ENCODE measurements at places on chromosomes 1 and 21.

DNA sequence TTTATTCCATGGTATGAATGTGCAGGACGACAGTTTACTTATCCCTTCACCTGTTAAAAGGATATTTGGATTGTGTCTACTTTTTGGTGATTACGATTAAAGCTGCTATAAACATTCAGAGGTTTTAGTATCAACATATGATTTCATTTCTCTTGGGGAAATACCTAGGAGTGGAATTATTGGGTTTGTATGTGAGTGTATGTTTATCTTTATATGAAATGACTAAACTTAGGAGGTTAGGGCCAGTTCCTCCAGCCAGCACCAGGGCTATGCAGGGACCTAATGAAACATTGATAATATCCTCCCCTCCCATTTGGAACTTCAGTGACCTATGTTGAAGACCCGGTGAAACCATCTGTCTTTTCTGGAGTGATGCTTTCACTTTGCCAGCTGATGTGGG lies 13.8 kb downstream of the TMEM51 start:
- DNase-seq = no peak

GRCh38 chr1:25560788-25561187 lies 17.4 kb downstream of the LDLRAP1 start:
- DNase-seq = no peak

DNA sequence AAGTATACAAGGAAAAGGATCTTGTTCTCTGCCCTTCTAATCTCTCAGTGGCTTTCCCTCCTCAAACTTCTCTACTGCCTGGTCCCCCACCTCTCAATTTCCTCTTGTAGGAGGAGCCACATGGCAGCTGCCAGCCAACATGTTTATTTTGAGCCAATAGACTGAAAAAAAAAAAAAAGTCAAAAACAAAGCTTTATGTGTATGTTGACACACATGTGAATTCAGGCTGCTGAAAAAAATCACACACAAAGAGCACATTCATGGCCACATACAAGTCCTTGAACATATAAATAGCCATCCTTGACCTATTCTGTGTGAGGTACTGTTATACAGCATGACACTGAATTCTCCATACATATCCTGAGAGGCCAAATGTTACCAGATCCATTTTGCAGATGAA lies 3.7 kb downstream of the PTPN14 start:
- DNase-seq = no peak

GRCh38 chr1:29197590-29197924 lies 15.9 kb upstream of the SRSF4 start:
- no peak for DNase-seq

GRCh38 chr1:38045401-38046332 lies 926 bp downstream of the POU3F1 start:
- no peak for DNase-seq

DNA sequence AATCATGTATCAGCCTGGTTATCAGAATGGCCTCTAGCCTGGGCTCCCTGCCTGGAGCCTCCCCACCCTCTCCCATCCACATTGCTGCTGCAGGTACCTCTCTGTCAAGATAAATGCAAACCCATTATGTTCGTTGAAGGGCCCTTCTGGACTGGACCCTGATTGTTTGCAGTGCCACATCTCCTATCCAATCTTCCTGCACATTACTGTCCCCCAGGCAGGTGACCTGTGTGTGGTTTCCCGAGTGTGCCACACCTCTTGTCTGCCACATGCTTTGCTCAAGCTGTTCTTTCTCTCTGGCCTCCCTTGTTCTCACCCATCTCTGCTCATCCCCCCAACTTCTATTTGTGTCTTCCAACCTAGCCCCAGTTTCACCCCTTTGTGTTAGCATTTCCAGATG lies 32.4 kb downstream of the IER5 start:
- no peak for DNase-seq

GRCh38 chr1:235240960-235241359 lies 79.9 kb upstream of the RBM34 start:
- DNase-seq = no peak

DNA sequence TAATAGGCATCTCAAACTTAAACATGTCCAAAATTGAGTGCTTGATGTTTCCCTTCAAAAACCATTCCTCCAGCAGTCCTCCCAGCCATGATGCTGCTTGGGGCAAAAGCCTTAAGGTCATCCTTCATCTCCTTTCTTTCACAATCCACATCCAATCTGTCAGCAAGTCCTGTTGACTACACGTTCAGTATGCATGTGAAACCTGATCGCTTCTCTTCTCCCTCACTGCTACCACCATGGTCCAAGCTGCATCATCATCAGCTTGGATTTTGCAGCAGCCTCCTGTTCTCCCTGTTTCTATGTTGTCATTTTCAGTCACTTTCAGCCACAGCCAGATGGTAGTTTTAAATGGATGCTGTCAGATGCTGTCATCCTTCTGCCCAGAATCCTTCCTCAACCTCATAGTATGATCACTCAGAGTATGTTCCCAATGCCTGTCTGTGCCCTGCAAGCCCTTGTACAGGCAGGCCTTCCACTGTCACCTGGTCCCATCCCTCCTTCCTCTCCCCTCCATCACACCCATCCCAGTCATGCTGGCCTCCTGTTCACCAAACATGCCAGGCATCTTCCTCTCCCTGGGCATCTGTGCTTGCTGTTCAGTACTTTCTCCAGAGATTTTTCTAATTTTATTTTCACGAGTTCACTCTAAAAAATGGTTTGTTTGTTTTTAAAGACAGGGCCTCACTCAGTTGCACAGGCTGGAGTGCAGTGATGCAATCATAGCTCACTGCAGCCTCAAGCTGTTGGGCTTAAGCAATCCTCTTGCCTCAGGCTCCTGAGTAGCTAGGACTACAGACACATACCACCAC lies 66.0 kb downstream of the SYDE2 start:
- DNase-seq = no peak

DNA sequence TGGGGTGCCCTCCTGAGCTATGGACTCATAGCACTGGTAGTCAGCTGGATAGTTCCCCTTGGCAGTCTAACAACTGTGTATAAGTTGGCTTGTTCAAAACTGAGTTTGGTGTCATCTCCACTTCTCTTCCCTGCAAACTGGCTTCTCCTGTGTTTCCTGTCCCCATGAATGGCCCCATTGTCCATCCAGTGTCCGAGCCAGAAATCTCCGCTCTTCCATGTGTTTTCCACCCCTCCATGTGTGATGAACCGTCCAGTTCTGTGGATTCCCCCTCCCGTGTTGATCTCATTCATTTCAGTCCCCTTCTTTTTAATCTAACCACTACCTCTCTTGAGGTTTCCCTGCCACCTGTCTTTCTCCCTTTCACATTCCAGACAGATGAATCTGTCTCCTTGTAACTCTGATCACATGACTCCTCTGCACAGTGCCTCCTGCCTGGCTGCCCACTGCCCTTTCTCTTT lies 195.7 kb downstream of the ROR1 start:
- no peak for DNase-seq

- DNase-seq = no peak
Measured at GRCh38 chr1:19139711-19140110, 70.4 kb downstream of the UBR4 start.

GRCh38 chr21:38956007-38956406 lies 150.3 kb downstream of the ETS2 start:
- DNase-seq = no peak

DNA sequence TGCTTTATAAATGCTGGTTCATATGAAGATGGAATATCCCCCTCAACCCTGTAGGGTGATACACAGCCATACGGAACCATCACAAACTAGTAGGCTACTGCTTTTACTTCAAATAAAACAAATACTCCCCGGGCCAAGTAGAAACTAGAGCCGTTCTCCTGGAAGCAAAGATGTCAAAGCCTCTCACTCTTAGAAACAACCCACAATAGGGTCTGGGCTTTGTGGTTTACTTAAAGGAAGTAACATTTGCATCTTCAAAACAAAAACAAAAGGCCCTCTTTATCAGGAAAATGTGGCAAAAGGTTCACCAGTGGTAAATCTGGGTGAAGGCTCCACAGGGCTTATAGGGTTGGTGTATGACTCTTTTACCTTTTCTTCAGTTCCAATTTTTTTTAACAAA lies 49.8 kb downstream of the HLCS start:
- DNase-seq = no peak

- DNase-seq = no peak
Measured at GRCh38 chr1:51833700-51834099, 44.8 kb downstream of the NRDC start.

GRCh38 chr1:150225546-150225945 lies 10.4 kb downstream of the ANP32E start:
- no peak for DNase-seq

GRCh38 chr21:38853421-38853919 lies 47.7 kb downstream of the ETS2 start:
- no peak for DNase-seq
